ENCODE measurements at places on chromosomes 4 and X.

GRCh38 chrX:47200385-47201150 is 6.9 kb downstream of the UBA1 start:
- DNase-seq: no peak

DNA sequence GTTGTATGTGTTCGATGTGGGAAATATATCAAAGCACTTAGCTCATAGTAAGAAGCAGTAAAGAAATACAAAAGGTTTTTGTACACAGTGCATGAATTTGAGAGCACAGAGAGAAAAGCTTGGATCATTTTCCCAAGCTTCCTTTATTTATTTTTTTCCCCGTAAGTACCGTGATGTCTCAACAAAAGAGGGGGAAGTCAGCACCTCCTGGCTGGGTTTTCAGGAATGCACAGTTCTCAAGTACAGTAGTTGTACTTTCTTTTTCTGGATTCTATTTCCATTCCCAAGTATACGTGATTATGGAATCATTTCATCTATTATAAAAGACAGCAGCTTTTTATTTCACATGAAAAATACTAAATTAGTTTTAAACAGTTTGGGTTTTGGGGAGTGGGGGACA is 171.5 kb upstream of the EDNRA start:
- no peak for DNase-seq

- DNase-seq: peak; percentile 4
Measured at GRCh38 chrX:106898462-106898861, 4.7 kb downstream of the RIPPLY1 start.

DNA sequence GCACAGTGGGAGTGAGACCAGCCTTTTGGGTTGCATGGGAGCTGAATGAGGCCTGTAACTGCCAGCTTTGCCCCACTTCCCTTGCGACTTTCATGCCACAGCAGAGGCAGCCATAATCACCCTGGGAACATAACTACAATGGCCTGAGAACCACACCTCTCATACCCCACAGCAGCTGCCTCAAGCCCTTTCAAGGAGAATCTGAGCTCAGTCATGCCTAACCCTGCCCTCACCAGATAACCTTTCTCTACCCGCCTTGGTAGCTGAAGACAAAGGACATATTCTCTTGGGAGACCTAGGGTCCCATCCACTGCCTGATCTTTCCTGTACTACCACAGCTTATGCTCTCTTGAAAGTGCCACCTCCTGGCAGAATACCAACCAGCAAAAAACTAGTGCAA is 599.9 kb upstream of the IGFBP7 start:
- DNase-seq: no peak

DNA sequence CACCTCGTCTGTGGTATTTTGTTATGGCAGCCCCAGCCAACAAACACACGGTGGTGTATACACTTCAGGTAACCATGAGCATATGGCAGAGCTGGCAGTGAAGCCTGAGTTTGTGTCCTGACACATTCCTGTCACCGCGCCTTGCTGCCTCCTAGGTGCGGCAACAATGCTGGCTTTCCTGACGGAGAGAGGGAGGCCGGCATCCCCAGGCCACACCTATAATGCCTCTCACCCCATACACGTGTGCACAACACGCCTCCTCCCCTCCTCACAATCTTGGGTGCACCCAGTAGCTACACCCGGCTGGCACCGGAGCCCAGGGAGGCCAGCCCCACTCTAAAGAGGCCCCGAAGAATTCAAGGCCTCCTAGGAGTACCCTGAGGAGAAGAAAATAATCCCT is 158.5 kb downstream of the NSUN7 start:
- no peak for DNase-seq

DNA sequence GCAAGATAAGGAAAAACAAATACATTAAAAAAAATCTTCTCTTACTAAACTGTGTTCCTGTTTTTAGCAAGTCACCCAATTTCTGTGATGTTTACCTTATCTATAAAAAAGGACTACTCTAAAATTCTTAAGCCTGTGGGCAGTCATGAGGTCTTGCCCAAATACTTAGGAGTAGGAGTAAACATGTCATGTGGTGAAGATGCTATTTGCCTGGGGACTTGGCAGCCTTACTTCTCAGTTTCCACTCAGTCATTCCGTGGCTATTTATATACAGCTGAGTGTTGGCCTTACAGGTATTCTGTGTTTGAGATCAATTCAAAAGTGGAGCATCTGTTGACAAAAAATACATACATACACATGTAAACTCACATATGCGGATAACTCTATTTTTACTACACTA is 89.9 kb upstream of the TLR2 start:
- no peak for DNase-seq
